ENCODE measurements at places on chromosomes 12 and 14.

DNA sequence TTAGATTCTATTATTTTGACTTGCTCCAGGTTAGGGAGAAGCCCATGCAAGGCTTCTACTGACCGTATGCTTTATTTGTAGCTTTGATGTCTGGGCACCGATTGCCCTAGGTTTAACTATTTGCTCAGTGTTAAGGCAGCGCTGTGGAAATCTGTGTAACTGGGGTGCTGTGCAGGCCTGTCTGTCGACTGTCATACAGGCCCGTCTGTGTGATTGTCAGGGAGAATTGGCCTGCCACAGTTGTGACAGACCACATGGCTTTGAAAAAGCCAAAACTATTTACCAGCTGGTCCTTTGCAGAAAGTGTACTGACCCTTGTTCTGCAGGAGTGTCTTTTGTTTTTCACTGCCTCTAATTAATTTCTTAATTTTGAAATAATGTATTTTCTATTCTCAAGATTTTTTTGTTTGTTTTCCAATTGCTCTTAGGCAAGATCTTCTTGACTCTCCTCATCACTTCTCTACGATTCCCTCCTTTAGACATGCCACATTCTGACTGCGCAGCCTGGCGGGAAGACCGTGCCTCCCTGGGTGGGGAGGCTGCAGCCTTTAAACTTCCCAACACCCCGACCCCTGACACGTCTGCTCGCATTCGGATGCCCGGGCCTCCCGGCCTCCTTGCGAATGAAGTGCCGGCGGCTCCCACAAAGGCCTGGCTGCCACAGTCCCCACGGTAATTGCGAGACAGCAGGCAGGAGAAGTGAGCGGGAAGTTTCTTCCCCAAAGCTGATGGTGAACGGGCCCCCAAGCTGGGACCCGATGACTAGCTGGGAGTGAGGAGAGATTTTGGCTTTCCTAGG, 99.0 kb upstream of the EVL start:
- DNase-seq = no peak

- DNase-seq = peak; percentile 65
These were observed 55.3 kb downstream of the VCPKMT start for GRCh38 chr14:50060871-50061663.

- no peak for DNase-seq
These were observed at the start of gene GLI1 for GRCh38 chr12:57459750-57460467. Gene GLI1, plus strand, starts transcription at chr12:57459785. Its CDS starts 3,907 bp downstream, at chr12:57463692.

GRCh38 chr14:22822016-22822570, 6.9 kb upstream of the SLC7A7 start:
- DNase-seq = no peak

DNA sequence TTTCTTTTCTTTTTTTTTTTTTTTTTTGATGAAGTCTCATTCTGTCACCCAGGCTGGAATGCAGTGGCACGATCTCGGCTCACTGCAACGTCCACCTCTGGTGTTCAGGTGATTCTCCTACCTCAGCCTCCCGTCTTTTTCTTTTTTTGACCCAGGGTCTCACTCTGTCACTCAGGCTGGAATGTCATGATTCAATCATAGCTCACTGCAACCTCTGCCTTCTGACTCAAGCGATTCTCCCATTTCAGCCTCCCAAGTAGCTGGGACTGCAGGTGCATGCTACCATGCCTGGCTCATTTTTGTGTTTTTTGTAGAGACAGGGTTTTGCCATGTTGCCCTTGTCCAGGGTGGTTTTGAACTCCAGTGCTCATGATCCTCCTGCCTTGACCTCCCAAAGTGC, 12.0 kb downstream of the FUT8 start:
- DNase-seq = no peak

- no peak for DNase-seq
These were observed 63.5 kb downstream of the ELK3 start for GRCh38 chr12:96257550-96258103.

GRCh38 chr12:51430196-51430895, 5.7 kb downstream of the SLC4A8 start:
- no peak for DNase-seq

DNA sequence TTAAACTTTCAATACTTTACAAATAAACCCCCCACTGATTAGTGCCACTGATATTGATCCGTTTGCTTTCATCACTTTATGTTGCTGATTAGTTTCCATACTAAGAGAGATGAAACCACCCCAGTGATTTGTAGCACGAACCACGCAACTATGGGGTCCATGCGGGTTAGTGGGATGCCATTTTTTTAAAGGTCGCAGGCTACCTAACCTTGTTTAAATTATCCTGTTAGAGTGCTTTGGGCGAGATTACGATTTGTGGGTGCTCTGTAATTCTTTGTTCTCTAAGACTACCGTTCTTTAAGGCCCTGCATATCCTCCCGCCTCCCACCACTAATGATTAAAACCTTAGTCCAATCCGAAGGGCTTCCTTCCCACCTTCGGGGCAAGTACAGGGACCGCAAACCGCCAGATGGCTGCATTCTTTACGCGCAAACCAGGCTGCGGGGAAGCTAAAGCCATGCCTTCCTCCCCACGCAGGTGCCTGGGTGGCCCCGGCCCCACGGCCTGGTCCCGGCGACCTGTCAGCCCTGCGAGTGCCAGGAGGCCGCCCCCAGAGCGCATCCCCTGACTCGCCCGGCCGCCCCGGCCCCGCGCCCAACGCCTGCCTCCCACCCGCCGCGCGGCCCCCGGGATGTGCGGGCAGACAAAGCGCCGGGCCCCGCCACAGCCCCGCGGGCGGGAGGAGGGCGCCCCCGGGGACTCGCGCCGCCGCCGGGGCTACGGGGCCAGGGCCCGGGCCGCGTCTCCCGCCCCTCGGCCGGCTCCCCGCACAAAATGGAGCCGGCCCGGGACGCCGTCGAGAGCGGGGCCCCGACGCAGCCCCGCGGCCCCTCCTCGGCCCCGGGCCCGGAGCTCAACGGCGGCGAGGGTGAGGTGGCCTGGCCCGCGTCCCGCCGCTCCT, 759 bp downstream of the NFYB start:
- DNase-seq = peak; percentile 64

- no peak for DNase-seq
These were observed 16.2 kb upstream of the KCNK13 start for GRCh38 chr14:90045616-90046015.

GRCh38 chr12:111686574-111687105, 787 bp downstream of the ACAD10 start:
- DNase-seq = no peak

GRCh38 chr14:21668377-21668776, 5.2 kb downstream of the OR4E1 start:
- no peak for DNase-seq

GRCh38 chr14:63633801-63634200, 7.9 kb downstream of the WDR89 start:
- no peak for DNase-seq

DNA sequence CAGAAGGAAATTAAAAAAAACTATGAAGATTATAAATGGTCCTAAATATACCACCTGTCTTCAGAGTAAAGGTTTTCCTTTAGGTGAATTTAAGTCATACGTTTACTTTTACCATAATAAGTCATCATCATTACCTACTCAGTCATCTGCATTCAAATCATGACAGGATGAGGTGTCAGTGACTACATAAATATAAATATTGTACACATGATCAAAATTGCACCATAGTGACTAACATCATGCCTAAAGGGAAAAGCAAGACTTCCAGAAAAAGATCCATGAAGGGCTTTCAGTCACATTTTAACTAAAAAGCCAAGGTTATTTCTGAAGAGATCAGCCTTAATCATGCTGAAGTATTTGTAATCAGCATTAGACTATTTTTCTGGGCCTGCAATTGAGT, 759.9 kb upstream of the FLRT2 start:
- DNase-seq = no peak

DNA sequence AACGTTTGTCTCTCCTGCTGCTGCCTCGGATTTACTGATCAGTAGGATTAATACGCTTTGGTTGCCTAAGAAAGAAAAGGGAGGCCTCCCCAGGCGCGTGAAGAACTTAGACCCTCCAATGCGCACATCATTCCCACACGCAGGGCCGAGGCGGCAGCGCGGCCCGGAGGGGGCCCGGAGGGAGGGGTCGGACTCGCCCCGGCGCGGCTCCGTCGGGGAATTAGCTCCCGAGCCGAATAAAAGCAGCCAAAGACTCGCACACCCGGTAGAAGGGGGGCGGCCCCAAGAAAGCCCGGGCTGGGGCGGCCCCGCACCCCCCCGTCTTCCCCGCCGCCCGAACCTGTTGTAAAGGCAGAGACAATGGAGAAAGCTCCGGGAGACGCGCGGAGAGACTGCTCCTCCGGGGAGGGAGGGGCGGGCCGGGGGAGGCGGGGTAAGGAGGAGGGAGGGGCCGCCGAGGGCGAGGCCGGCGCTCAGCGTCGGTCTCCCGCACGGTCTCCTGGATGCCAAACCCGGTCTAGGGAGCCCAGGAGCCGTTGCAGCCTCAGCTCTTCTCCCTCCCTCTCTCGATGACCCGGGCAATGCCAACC, at the start of gene NELL2:
TSS of gene NELL2 (minus strand) at position 362 of the 590 bp plus-strand sequence. CDS start 446 bp downstream, outside the sequence.
- DNase-seq = peak; percentile 81

- DNase-seq = no peak
These were observed 62.0 kb upstream of the EEA1 start for GRCh38 chr12:92991134-92991533.

DNA sequence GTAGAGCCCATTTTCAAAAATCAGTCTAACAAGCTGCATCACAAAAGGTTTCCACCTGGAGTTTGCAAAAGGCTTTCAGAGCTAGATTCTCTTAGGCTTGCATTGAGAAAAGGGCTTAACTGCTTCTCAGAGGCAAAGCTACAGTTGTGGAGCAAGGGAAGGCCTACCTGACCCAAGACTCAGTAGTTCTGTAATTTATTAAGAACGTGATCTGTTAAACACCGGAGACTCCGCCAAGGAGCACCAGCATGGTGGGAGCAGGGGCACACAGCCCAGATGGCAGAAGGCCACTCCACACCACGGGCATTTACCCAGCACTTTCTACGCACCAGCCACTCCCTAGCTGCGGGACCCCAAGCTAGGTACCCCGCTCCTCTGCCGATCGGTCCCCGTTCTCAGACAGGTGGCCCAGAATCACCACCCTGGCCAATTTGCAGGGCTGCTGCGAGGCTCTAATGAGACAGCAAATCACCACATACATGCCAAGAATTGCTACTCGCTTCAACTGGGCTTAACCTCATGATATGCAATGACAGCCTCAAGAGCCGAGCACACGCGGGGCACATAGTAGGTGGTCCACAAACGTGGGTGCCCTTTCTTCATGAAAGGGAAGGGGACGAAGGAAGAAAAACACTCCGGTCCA, 1.5 kb downstream of the ITPK1 start:
- peak; percentile 6 for DNase-seq

DNA sequence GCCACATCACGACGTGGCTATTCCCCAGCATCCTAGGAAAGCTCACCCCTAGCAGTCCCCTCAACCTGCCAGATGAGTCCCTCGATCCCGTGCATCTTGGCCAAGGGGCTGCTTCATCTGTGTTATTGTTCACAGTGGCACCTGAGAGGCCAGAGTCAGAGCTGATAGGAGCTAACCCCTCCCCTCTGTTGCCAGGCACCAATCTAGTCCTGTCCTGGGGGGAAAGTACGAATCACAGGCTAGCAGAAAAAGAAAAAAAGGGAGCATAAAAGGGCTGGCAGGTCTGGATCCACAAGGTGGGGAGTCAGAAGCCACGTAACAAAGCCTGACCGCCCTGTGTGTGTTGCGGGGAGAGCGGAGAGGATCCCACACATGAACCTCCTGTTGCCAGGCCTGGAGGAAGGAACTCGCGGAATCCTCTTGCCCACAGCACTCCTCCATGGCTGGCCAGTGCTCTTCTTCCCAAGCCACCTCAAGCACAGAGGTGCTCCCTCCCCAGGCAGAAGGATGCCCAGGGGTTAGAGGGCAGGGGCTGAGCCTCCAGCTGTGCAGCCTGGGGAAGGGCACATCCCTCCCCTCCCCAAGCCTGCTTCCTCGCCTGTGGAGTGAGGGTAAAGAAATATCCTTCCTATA, 91.8 kb downstream of the ITPK1 start:
- DNase-seq = no peak

Measured in stimulated activated CD4-positive, alpha-beta T cell treated with anti-CD3 and anti-CD28 coated beads, Interleukin-15, amount 100 ng/mL, for 24 hours (primary cell).